Activated CD8-positive, alpha-beta memory T cell treated with anti-CD3 and anti-CD28 coated beads for 4 hours (primary cell): ENCODE measurements at places on chromosomes 1 and 21.

GRCh38 chr1:40898431-40898901, 36.3 kb upstream of the CITED4 start:
- no peak for DNase-seq

DNA sequence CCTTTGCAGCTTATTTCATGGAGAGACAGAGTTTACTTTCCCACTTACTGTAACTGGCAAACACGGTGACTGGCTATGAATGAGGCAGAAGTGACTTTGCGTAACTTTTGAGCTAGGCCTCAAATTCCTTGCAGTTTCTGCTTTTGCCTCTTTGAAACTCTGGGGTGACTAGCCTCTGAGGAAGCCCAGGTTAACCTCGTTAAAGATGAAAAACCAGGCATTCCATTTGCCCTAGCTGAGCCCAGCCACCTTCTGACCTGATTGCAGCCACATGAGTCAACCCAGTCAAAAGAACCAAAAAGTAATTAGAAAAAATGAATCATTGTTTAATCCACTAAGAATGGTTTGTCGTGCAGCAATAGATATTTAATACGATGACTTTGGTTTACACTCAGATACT, 20.4 kb downstream of the PRMT6 start:
- DNase-seq: no peak

DNA sequence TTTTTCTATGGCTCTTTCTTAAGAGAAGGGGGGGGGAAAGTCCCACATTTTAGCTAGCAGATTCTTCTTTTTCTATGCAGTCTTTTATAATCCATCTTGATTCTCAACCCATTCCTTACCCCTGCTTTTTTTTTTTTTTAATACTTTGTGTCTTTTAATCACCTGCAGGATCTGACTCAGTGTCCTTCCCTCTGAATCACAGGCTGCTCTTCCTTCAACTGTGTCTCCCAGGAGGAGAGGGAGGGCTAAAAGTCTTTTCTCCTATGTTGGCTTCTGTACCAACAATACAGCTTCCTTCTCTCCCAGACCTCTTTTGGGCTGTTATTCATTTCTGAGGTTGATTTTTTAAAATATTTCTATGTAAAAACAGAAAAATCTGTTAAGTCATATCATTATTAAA, 686.2 kb downstream of the ADGRL2 start:
- no peak for DNase-seq

DNA sequence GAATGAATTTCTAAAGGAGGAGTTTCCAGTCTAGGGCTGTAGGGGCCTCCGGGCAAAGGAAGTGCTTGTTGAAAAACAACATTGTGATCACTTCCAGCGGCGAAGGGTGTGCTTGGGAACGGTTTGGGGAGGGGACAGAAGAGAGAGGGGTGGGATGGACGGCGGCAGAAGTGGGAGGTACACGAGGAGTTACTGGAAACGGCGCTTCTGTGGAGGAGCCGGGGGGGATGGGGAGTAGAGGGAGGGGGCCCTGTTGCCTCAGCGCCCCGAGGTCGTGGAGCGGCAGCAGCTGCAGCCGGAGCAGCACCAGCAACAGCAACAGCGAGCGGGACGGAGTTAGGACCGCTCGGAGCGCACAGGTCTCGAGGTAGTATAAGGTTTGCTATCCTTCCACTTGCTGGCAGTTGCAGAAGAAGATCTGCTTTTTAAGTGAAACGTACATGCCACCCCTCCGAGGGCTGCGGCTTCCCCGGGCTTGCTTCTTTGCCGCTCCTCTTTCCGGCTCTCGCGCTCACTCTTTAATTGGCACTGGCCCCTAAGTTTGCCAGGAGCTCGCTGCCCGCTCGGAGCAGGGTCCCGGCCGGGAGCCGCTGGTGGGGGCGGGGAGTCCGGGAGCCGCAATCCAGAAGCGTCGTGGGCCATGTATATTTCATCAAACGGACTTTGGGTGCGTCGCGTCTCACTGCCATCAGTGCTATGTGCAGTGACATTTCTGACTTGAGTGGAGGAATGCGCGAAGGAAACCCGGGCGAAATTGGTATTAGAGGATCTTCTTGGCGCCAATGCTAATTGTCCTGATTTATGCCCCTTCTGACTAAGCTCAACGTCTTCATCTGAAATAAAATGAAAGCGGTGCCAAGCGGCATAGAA, 771 bp upstream of the NTNG1 start:
- no peak for DNase-seq

- no peak for DNase-seq
These were observed 22.8 kb downstream of the LCE3E start for GRCh38 chr1:152543820-152544219.

GRCh38 chr1:204714194-204714860, 28.8 kb upstream of the LRRN2 start:
- DNase-seq: no peak

DNA sequence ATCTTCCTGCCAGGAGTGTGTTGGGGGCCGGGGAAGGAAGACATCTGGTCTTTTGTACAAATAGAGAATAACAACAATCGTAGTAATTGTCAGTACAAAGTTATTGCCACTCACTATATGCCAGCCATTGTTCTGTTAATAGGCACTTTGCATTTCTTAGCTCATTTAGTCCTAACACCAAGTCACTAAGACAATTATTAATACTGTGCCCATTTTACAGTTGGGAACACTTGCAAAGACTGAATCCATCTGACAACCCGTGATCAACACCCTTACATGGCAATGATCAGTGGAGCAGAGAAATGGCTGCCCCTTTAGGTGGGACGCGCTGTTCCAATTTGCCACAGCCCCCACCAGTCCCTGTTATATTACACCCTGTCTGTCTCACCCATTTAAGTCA, 33.3 kb downstream of the FBXO2 start:
- DNase-seq: no peak

DNA sequence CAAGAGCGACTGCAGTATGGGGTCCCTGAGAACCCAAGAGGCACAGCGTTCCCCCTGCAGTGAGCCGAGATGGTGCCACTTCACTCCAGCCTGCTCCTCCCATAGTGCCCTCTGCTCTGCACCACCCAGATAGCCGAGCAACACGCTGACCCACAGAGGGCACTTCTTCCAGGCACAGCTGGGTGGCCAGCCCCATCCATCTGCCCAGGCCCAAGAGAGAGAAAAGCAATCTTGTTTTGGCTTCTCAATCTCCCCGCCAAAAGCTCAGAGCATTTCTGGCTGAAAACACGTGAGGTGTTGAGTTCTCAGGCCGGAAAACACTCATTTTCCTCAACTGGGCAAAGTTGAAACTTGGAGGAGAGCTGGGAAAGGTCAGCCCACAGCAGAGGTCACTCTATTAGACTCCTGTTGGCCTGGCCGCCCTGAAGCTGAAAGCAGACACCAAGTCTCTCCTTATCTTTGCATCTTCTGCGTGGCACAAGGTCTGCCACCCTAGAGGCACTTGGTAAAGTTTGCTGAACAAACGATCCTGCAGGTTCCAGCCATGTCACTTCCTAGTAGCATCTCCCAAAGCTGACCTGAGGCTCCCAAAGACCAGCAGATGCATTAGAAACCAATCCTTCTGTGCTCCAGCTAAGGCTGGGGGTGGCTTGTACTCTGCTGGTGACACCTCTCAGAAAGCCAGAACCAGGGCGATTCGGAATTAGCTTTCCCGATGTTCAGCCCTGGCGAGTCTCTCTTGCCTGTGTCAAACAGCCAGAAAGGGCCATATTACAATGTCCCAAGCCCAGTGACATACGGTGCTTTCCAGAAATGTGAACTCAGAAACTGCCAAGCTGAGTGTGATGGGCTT, 10.9 kb downstream of the CAPN9 start:
- no peak for DNase-seq

GRCh38 chr1:68120136-68120791, 69.8 kb upstream of the DIRAS3 start:
- no peak for DNase-seq

DNA sequence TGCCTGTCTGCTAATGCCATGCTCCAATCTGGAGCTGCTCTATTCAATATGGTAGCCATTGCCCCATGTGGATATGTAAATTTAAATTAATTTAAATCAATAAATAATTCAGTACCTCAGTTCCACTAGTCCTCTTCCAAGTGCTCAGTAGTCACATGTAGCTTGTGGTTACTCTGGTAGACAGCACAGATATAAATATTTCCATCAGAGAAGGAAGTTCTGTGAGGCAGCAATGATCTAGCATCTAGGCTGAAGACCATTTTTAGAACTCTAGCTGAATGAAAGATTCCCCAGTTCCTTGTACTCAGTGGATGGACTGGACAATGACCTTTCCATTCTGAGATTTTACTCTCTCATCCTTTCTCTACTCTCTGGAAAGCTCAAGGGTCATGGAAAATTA, 25.8 kb upstream of the CAPZB start:
- DNase-seq: no peak

GRCh38 chr1:2496087-2496622, 20.1 kb downstream of the PLCH2 start:
- DNase-seq: no peak

GRCh38 chr1:153429266-153430165, 13.2 kb downstream of the S100A7A start:
- no peak for DNase-seq

DNA sequence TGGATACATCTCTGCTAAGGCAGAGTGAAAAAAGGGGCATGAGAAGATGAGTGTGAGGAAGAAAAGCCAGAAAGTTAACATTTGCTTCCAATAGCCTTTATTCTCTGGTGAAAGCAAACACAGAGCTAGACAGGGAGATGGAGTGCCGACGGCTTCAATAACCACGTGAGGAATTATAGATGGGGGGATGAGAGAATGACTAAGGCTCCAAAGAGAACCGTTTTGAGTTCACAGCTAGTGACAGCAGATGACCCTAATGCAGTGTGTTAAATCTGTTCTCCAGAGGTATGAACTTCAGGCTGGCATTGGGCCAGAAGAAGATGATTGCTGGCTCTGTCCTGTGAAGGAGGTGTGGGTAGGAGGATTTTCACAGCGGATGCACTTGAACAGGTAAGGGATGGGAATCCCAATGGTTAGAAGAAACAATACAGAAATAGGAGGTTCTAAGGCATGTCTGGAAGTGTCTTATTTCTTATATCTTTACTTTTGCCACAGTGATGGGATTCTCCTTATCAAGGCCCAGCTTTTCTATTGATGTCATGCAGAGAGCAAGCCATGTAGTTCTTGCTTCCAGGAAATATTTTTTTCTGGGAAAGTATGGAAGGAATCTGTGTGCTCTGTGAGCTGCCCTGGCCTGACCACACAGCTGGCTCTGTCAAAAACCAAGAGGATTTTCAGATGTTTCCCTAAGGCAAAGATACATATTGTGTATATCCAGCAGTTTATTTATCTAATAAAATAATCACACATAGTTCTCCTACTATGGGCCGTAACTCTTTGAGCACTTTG, 573.8 kb downstream of the LTN1 start:
- no peak for DNase-seq

- DNase-seq: peak; percentile 51
These were observed at the start of gene SLX9 for GRCh38 chr21:44939532-44940115. TSS of gene SLX9 (plus strand) at chr21:44940029. CDS start at chr21:44940058, 29 bp downstream.

DNA sequence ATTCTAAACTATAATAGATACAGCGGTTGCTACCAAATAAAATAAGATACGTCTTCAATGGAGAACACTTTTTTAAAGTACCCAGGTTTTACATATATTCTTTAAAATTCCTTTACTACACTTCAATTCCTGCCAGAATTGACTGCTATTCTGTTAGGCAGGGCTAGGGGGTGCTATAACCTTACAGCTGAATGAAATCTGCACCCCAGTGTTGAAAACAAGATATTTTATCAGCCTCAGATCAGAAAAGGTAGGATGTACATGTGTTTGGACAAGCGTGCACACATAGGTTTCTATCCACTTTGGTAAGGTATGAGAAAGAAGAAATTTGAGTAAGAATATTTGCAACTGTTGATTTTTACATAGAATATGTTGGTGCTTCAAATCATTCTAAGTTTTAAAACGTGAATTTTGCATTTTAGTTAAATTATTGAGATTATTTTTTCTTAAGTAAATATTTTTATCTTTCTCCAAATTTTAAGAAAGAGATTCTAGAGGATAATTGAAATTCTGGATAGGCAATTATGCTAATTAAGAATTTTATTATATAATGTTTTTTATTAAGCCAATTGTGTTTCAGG, 490.8 kb upstream of the ADGRL4 start:
- DNase-seq: no peak
